CD4-positive, alpha-beta T cell treated with Interleukin-15 for 4 hours (primary cell): ENCODE measurements at places on chromosomes 6 and 20.

DNA sequence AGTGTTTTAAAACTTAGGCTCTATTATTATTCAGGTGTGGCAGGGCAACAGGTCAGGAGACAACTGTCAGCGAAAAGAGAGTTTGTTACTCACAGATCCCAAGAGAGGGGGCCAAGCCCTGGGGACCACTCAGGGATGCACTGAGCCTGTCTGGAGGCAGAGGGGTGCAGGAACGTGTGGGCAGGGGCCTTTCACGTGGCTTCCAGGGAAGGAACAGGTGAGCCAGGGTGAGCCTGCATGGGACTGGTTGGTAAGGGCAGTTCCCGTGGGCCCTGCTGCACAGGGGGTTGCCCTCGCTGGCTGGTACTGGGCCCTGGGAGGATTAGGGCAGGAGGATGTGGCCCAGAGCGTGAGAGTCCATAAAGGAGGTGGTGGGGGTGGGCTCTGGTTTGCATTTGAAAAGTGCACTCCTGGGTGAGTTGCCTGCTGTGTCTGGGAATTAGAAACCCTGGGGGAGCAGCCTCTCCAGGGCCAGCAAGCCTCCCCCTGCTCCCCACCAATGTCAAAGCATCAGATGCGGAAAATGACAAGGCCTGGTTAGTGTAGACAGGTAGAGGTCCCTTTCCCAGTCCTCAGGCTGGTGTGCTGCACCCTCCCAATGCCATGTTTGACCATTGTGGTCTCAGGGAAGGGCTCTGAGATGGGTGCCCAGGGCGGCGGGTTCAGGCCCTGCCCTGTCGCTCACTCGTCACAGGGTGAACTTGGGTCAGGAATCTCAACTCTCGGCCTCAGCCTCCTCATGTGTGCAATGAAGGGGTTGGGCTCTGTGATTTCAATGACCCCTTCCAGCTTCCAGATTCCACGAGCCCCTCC is 127.4 kb upstream of the RPS6KA2 start:
- DNase-seq, result no peak

DNA sequence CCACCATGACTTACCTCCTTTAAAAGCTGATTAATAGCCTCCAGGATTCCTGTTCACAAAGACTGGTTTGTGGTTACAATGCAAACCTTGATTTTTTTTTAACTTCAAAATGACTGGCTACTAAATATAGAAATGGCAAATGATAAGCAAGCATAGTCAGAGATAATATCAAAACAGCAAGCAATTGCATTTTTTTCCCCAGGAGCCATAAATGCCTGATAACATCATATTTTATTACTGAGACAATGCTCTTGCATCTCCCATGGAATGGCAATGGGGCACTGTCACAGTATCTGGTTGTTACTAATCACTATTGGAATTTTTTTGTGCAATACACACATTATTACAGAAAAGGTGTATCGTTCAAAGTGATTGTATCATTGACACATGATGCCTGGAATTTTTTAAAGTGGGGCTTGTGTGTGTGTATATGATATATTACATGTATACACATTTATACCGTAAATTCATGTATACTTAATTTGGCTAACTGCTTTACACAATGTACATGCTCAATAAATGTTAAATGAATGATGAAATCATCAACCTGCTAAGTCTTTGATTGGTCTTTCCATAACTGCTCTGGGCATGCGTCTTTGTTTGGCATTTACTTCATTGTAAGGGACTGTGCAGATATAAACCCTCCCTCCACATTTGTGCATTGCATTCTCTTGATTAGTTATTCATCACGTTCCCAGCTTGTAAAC is 980 bp upstream of the SALL4 start:
- DNase-seq, result no peak

GRCh38 chr20:11324990-11325389 is 592.7 kb upstream of the BTBD3 start:
- DNase-seq, result no peak

DNA sequence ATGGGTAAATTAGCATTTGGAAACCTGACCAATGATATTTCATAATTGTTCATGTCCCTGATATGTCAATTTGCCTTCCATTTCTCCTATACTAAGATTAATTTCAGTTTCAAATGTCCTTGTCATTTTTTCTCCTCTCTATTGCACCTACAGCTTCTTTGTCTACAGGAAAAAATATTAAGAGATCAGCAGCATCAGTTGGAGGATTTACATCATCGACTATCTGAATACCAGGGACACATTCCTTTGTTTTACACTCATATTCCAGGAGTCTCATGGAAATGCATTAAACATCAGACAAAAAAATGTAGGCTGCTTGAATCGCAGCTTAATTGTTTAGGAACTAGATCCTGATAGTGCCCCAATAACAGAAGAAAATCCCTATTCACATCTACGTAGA is 188.2 kb downstream of the PRKN start:
- DNase-seq, result no peak

GRCh38 chr20:57244221-57244585 is 22.2 kb downstream of the BMP7 start:
- no peak for DNase-seq

- DNase-seq, result no peak
Observed at GRCh38 chr6:4503700-4504099, 272.5 kb upstream of the CDYL start.

DNA sequence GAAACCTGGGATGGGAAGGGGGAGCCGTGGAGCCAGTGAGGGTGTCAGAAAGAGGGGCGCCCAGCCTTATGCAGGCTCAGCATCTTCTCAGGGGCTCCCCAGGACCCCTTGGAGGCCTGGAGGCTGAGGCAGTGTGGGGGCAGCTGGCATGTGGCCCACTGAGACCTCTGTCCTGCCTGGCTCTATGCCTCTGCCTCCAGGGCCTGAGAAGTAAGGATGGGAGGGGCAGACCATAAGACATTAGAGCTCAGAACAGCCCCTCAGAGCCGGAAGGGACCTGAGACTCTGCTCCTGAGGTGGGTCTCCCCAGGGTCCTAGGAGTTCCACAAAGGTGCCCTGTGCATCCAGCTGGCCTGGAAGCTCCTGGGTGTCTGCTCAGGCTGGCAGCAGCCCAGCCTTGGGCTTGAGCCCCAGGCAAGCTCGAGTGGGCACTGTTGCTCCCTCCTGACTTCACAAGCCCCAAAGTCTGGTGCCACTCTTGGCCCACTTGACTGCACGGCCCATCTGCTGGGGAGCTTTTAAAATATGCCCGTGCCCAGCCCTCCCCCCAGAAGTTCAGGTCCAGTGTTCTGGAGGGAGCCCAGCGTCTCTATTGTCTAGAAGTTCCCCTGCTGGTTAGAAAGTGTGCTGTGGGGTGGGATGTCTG is 126.8 kb downstream of the GRM4 start:
- no peak for DNase-seq

DNA sequence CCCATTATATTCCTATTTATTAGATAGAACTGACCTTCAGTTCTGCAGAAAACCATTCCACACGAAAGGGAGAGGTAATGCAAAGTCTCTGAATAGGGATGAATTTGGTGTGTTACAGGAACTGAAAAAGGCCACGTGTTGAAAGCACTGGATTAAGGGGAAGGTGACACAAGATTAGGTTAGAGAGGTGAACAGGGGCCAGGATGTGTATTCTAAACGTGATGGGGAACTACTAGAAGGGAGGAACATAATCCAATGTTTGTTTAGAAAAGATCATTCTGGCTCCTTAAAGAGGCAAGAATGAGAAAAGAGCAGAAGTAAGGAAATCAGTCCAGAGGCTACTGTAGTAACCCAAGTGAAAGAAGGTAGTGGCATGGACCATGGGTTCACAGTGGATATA is 6.3 kb upstream of the ZKSCAN8 start:
- no peak for DNase-seq

- no peak for DNase-seq
Observed at GRCh38 chr20:36891211-36891610, 15.3 kb downstream of the TLDC2 start.

GRCh38 chr6:113048741-113049140 is 701.6 kb downstream of the RFPL4B start:
- DNase-seq, result no peak

GRCh38 chr20:23889775-23890187 is 10.2 kb upstream of the CST5 start:
- DNase-seq, result peak; percentile 62

DNA sequence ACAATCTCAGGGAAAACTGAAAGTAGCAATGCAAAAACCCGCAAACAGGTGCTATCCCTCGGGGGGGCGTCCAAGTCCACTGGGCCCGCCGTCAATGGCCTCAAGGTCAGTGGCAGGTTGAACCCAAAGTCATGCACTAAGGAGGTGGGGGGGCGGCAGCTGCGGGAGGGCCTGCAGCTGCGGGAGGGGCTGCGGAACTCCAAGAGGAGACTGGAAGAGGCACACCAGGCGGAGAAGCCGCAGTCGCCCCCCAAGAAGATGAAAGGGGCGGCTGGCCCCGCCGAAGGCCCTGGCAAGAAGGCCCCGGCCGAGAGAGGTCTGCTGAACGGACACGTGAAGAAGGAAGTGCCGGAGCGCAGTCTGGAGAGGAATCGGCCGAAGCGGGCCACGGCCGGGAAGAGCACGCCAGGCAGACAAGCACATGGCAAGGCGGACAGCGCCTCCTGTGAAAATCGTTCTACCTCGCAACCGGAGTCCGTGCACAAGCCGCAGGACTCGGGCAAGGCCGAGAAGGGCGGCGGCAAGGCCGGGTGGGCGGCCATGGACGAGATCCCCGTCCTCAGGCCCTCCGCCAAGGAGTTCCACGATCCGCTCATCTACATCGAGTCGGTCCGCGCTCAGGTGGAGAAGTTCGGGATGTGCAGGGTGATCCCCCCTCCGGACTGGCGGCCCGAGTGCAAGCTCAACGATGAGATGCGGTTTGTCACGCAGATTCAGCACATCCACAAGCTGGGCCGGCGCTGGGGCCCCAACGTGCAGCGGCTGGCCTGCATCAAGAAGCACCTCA is 166.3 kb downstream of the DTNBP1 start:
- DNase-seq, result no peak

- no peak for DNase-seq
Observed at GRCh38 chr6:4922488-4923037, 81.3 kb downstream of the RPP40 start.

DNA sequence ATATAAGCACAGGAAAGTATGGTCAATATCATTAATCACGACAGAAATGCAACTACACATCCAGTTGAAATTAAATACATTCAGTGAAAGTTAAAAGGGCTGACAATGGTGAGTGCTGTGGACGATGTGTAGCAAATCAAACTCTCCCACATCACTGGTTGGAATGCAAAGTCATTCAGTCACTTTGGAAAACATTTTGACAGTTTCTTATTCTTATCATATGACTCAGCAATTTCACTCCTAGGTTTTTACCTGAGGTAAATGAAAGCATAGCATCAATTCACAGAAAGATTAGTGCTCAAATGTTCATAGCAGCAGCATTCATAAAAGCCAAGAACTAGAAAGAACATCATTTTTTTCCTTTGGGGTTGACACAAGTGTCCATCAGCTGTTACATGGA is 28.6 kb upstream of the SAMD5 start:
- DNase-seq, result no peak

DNA sequence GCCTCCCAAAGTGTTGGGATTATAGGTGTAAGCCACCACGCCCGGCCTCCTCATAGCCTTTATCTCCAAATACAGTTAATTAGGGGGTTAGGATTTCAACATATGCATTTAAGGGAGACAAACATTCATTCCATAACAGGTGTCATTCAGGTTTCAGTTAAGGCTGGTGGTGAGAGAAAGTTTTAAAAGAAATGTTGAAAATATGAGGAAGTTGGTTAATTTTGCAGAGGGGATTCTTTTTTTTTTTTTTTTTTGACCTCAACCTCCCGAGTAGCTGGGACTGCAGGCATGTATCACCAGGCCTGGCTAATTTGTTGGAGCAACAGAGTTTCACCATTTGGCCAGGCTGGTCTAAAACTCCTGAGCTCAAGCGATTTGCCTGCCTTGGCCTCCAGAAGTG is 12.5 kb upstream of the EBF4 start:
- no peak for DNase-seq

GRCh38 chr20:40464731-40465208 is 224.3 kb downstream of the MAFB start:
- DNase-seq, result no peak

GRCh38 chr6:105077596-105078385 is 102.0 kb downstream of the POPDC3 start:
- DNase-seq, result peak; percentile 3

DNA sequence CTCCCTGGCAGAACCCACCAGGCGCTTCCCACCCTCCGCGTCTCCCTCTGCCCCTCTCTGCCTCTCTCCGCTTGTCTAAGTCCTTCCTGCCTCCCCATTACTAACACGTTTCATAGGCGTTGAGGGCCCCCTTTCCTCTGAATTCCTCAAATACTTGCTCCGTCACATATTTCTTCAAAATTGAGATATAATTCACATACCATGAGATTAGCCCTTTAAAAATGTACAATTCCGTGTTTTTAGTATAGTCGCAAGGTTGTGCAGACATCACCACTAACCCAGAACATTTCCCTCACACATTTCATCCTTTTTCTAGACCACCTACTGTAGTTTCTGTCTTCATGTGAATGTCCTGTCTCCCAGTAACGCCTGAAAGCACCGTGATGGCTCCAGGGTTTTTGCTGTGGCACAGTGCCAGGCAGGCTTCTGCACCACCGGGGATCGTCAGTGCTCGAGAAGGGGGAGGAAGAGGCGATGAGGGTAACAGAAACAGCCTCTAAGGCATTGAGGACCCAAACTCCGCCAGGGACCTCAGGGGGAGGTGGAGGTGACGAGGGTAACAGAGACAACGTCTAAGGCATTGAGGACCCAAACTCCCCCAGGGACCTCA is 141.9 kb upstream of the SNX9 start:
- no peak for DNase-seq

DNA sequence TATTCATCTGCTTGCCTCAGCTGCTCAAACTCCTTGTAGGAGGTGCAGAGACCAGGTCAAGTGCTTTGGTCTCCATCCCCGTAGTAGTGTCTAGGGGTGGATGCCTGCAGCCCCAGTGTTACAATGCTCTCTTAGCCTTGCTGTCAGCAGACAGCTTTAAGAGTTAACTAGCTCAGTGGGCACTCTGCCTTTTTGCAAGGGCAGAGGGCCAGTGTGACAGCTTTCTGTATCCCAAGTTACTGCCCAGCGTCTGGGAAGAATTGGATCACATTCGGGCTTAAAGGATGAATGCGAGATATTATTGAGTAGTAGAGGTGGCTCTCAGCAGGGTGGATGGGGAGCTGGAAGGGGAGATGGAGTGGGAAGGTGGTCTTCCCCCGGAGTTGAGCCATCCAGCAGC is 339.9 kb upstream of the RNF217 start:
- no peak for DNase-seq

GRCh38 chr20:49701241-49701790 is 12.4 kb downstream of the B4GALT5 start:
- peak; percentile 68 for DNase-seq
